SJCRH30 (cell line): ENCODE measurements at places on chromosomes 3 and 15. TPM values are rescaled to one million over a fixed set of nuclear protein-coding genes. Genes with fewer than 3 reads are reported as not detected.

GOLGA8K gene
- total RNA-seq = 0.18 and 0.26 TPM in 2 replicates

CGGBP1 gene
- total RNA-seq = 76.4 and 83.6 TPM in 2 replicates

BSN gene
- 0.08 and 0.14 TPM in 2 replicates for total RNA-seq

SLC9C1 gene
- total RNA-seq = not detected in 2 replicates

MAP1A gene
- total RNA-seq = 10.1 and 10.3 TPM in 2 replicates

TRPM1 gene
- total RNA-seq = 0.06 TPM in 1 of 2 replicates, not detected in the other

TIGIT gene
- 0.05 and 0.08 TPM in 2 replicates for total RNA-seq

TCTA gene
- 12.8 and 13.1 TPM in 2 replicates for total RNA-seq
